CD4-positive, alpha-beta T cell treated with Interleukin-1 beta for 1 hour (primary cell): ENCODE measurements at places on chromosomes 7 and 10.
A peak's percentile ranks its signal among the peaks of the same experiment; 100 is the strongest.

- no peak for DNase-seq
These were observed 34.5 kb downstream of the ZNF503 start for GRCh38 chr10:75367021-75367487.

GRCh38 chr10:32955299-32955772 lies 2.7 kb downstream of the ITGB1 start:
- DNase-seq, result no peak

DNA sequence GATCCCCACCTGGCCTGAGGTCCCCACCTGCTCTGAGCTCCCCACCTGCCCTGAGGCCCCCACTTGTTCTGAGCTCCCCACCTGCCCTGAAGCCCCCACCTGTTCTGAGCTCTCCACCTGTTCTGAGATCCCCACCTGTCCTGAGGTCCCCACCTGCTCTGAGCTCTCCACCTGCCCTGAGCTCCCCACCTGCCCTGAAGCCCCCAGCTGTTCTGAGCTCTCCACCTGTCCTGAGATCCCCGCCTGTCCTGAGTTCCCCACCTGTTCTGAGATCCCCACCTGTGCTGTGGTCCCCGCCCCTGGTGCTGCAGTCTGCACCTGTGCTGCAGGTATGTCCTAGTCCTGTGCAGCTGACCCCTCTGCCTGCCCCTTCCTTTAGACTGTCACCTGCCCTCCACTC lies 561.6 kb downstream of the TCERG1L start:
- no peak for DNase-seq

GRCh38 chr7:105610165-105610930 lies 29.1 kb upstream of the EFCAB10 start:
- DNase-seq, result no peak

DNA sequence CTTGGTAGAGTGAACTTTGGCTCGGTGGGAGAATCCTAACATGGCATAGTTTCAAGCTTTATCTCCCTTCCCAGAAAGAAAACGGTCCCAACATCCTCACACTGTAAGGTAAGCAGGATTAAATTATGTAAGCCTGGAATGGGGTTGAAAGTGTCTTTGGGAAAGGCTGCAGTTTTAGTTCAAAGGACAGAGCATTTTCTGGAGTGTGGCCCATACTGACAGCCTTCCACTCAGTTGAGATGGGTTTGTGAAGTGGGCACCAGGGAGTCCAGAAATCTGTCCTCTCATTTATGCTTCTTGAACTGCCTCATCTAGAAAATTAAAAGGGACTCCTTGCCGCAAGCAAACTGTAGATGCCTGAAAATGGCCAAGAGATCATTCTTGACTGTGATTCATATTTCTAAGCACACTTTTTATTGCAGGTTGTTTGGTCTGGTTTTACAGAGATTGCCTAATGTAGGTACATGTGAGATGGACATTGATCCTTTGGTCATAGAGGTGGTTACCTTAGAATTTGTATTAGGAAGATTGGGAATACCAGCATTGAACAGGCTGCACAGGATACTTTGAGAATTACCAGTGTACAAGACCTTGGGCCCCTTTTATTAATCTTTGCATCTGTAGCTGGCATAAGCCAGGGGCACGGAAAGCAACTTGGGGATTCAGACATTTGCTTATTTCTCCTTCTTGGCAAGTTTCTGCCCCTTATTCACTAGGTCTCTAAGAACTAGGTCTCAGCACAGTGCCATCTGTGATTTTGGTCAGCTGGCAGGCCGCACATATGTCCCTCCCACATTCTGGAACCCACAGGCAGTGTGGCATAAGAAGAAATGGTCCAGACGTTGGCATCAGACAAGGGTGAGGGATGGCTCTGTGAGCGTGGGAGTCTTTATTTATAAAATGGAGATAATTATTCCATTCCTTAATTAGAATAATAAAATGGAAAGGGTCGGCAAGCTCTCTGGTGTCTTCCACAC lies 125.9 kb downstream of the GLCCI1 start:
- DNase-seq, result no peak

DNA sequence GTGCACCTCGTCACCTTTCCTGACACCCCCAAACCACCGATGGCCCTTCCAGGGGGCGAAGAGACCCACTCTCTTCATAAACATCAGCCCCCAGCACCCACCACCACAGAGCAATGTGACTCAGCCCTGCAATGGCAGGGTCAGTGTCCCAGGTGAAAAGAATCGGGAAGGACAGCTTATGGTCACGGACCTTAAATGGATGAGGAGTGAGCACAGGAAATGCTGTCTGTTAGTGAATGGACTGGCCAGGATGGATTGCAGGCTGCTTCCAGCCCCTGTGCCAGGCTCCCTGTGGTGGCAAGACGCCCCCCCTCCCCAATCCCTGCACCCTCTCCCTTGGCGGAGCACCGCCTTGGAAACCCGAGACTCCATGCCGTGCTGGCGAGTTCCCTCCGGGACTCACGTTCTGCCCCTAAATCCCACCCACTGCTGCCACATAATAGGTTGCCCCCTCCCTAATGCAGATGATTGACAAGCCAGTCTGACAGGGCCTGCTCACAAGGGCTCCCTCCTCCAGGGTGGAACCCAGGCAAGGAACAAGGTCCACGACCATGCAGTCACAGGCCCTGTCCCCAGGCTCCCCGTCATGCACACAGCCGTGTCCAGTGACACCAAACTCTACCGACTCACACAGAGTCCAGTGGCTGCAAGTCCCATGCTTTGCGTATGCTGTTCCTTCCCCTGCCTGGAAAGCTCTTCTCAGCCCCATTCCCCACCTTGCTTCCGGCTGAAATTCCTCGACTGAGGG lies 7.3 kb downstream of the ASB13 start:
- DNase-seq, result no peak

GRCh38 chr7:154776350-154776749 lies 226.6 kb downstream of the PAXIP1 start:
- DNase-seq, result no peak

DNA sequence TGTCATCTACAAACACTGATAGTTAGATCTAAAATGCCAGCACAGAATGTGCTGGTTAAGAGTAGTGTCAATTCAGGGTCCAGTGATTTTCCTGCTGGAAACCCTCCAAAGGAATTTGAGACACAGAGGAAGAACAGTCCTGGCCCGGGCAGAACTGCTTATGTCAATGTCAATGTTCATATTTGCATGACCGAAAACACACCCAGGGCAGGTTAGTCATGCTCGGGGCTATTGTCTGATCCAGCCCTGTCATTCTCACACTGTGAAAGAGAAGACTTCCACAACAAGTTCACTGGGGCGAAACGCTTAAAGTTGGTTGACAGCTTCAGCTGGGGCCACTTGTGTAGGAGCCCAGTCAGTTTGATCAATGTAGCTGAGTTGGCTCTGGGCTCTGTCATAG lies 139.3 kb downstream of the C1GALT1 start:
- DNase-seq, result no peak

DNA sequence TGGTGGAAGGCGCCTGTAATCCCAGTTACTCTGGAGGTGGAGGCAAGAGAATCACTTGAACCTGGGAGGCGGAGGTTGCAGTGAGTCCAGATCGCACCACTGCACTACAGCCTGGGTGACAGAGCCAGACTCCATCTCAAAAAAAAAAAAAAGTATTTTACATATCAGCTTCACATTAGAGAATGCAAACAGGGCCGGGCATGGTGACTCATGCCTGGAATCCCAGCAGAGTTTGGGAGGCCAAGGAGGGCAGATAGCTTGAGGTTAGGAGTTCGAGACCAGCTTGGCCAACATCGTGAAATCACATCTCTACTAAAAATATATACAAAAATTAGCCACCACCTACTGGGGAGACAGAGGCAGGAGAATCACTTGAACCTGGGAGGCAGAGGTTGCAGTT lies 31.6 kb downstream of the USP54 start:
- DNase-seq, result no peak

DNA sequence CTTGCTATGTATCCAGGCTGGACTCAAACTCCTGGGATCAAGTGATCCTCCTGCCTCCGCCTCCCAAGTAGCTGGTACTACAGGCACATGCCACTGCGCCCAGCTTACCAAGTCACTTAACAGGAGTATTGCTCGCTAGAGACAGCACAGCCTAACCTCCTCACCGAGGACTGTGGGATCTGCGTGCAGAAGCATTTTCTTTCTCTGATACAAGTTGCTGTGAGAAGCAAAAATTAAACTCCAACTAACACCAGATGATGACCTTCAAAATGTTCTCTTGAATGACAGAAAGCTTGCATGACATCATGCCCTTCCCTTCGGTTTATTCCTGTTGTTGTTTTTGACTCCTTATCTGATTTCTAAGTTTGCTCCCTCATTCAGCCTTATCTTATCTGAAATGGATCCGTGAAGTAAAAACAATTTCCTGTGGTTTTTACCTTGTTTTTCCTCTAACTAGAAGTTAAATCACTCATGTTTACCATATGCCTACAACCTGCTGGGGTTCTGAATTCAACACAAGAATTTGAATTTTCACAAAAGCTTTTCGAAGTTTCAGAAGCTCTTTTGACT lies 94.4 kb upstream of the KIF5B start:
- DNase-seq, result no peak

GRCh38 chr10:119737823-119738222 lies 12.0 kb downstream of the INPP5F start:
- DNase-seq, result no peak

DNA sequence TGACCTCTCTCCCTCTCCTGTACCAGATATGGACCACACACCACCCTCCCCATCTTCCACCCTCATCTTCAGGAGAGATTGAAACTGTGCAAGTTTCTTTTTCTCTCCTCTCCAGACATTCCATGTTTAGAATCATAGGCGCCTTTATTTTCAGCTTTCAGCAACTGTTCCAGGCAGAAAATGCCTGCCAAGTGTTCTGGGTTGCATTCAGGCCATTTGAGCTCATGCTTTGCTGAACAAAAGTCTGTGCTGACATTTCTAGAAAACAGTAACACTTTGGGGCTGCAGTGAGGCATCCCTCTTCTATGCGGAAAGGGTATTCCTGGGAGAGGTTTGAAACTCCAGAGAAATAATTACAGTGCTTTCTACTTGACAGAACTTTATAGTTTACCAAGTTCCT lies 361.7 kb downstream of the GPAM start:
- no peak for DNase-seq

DNA sequence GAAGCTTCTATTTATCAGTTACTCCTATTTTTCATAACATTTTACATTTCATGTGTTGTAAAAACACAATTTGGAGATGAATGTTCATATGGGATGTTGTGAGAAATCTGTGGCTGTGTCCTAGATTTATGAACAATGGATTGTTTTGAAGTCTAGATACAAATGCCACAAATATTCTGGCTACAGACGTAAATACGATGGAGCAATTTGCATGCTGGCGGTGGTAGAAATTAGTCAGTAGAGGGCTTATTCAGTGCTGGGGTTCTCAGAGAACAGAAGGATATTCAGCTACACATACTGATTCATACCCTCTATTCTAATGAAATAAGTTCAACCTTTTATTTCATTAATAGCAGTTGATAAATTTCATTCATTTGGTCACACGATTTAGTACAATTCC lies 48.8 kb downstream of the PLPP4 start:
- DNase-seq, result no peak

DNA sequence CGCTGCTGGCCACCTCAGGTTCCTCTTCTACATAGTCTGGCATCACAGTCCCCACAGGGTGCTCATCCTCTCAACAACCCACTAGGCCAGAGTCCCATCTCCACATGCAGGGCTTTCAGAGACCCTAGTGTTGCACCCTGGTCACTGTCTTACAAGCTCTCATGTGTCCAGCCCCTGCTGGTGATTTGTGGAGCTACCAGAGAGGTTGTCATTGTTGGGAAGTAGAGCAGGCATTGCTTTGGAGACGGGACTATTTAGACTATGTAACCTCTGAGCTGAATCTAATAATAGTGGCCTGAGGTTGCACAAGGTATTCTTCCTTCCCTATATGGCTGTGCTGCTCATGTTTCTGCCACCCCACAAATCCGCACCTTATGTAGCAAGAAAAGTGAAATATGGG lies 135.3 kb upstream of the VWC2 start:
- no peak for DNase-seq

- DNase-seq, result no peak
These were observed 1.5 kb downstream of the CARD11 start for GRCh38 chr7:3041986-3042675.

DNA sequence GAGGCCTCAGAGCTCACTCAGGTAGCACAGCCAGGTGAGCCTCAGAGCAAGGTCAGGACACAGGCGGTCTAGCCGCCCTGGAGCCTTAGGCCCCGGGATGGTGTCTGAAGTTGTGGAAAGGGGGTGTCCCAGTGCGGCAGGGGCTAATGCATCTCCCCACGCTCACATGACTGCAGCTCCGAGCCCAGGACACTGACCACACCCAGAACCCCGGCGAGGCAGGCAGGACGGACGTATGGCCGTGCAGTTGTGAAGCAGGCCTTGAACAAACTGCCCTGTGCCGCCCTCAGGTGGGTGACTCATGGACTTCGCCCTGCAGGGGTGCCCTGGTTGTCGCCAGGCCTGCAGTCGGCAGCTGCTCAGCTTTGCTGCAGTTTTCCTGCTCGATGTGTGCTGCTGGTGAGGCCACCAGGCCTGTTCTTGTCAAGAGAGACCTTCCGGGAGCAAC lies 5.0 kb upstream of the PRKAR1B start:
- no peak for DNase-seq

- no peak for DNase-seq
These were observed 80.3 kb upstream of the ARID5B start for GRCh38 chr10:61821153-61821552.

DNA sequence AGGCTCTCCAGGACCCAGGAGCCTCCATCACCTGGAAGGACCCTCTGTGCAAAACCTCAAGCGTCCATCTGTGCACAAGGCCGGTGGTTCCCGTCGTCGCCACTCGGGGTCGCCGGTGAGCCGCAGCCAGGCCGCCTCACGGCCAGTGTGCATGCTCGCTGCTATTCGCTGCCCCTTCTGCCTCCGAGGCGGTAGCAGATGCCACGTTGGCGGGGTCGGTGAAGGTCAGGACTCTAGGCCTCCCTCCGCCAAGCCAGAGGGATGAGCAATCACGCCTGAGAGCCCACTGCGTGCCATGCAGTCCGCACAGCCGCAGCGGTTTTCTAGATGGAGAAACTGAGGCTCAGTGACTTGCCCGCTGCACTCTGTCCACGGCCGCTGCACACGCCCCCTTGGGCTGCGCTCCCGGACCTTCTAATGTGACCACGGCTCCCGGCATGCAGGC lies 5.7 kb downstream of the UPK3B start:
- no peak for DNase-seq

- DNase-seq, result peak; percentile 9
These were observed 23.0 kb upstream of the EGFR start for GRCh38 chr7:54995610-54996363.

- peak; percentile 46 for DNase-seq
These were observed 72.6 kb upstream of the PDLIM1 start for GRCh38 chr10:95363303-95363912.

DNA sequence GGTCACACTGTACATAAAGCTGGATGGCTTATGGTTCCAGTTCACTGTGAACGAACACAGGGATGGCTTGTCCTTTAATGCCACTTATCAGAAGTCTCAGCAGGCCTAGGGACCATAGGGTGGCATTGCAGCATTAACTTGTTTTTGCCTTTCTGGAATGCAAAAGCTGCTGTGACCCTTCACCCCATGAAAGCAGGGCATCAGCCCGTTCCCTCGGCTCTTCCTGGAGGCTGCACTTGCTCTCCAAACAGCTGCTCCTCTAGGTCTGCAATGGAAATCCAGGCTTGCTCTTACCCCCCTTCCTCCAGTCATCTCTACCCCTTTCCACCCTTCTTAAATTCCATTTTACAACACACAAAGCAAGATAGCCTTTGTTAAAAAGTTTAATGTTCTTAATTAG lies 17.9 kb upstream of the NEUROD6 start:
- no peak for DNase-seq

- DNase-seq, result no peak
These were observed 5.9 kb upstream of the LFNG start for GRCh38 chr7:2513702-2514101.
